ENCODE measurements at places on chromosomes 7 and 10.

DNA sequence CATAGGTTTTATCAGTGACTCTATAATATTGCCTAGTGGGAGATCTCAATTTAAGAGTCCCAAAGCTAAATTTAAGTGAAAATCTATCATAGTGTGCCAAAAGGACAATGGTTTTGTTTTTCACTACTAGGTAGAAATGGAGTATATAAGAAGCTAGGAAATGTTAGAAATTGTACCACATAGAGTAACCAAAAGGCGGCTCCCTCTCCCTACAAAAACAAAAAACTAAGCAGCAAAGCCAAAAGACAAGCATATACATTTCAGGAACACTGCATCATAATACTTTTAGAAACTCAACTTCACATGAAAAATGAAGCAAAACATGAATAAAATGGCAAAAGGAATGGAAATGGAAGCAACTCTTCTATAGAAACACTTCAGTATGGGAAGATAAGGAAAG lies 271.6 kb downstream of the CACNA2D1 start:
- DNase-seq = no peak

DNA sequence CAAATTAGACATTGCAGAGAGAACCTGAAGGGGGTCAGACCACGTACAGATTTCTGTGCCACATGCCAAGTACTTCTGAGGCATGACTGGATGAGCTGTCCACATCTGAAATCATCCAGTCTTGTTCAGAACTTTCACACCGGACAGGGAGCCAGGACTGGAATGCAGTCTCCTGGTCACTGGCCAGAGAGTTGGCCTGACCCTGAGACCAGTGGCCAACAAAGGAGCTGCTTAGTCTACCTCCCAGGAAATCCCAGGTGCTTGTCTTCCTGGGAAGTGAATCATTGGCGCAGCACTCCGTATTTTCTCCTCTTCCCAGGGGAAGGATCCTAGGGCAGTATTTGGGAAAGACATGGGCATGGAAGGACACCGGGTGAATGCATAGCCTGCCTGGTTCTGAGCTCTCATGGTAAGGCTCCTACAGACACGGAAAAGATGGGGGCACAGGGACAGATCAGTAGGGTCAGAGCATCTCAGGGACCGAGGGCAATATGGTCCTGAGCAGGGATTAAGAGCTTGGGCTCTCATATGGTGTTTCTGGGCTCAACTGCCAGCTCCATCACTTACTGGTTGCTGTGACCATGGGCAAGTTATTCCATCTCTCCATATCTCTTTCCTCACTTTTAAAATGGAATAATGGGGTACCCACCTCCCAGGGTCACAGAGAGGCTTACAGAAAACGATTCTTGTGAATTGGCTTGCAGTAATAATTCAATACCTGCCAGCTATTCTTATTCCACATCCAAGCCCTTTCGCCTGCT lies 1.3 kb upstream of the SCD start:
- DNase-seq = no peak

GRCh38 chr7:45026984-45027773 lies 27.2 kb downstream of the CCM2 start:
- no peak for DNase-seq

- DNase-seq = no peak
Observed at GRCh38 chr7:165661-166337, 26.6 kb upstream of the FAM20C start.

GRCh38 chr7:16479591-16479990 lies 14.1 kb upstream of the SOSTDC1 start:
- DNase-seq = no peak

- DNase-seq = peak; percentile 35
Observed at GRCh38 chr10:72243822-72244437, 27.9 kb upstream of the ASCC1 start.

Measured in HS-27A (cell line).